Stimulated activated CD4-positive, alpha-beta T cell treated with anti-CD3 and anti-CD28 coated beads, Interleukin-4, amount 100 ng/mL, for 48 hours (primary cell): ENCODE measurements at places on chromosomes 11 and 22.

- no peak for DNase-seq
Measured at GRCh38 chr22:22035771-22036314, 53.3 kb upstream of the TOP3B start.

GRCh38 chr11:11567936-11568650, 53.7 kb downstream of the GALNT18 start:
- no peak for DNase-seq

DNA sequence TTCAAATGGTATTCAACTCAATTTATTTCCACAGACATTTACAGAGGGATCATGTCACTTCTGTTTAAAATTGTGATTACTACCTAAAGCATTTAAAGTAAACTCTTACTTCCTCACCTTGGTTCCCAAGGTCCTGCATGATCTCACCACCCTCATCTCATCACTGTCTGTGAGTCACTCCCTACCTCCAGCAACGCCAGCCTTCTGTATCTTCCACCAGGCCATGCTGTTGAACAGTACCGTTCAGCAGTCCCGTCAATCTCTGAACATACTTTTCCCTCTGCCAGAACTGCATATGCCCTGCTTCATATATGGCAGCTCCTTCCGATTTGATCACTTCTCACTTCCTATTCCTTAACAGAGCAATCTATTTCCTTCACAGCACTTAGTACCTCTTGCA, 2.0 kb downstream of the FBXO3 start:
- no peak for DNase-seq

DNA sequence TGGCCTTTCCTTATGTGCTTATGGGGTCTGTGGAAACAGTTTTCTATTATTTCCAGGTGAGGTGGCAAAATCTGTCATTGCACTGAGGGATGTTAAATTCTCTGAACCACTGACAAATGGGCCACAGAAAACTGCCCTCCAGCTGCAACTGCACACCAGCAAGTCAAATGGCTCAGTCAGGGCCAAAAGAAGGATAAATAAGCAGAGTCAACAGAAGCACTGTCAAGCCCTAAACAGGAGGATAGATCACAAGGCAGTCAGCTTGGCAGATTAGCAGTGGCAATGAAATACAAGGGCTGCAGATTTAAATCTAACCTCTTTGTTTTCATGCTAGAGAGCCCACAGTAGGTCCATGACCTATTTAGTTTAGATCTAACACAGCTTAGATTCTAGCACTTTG, 435.6 kb downstream of the ETS1 start:
- DNase-seq: no peak

DNA sequence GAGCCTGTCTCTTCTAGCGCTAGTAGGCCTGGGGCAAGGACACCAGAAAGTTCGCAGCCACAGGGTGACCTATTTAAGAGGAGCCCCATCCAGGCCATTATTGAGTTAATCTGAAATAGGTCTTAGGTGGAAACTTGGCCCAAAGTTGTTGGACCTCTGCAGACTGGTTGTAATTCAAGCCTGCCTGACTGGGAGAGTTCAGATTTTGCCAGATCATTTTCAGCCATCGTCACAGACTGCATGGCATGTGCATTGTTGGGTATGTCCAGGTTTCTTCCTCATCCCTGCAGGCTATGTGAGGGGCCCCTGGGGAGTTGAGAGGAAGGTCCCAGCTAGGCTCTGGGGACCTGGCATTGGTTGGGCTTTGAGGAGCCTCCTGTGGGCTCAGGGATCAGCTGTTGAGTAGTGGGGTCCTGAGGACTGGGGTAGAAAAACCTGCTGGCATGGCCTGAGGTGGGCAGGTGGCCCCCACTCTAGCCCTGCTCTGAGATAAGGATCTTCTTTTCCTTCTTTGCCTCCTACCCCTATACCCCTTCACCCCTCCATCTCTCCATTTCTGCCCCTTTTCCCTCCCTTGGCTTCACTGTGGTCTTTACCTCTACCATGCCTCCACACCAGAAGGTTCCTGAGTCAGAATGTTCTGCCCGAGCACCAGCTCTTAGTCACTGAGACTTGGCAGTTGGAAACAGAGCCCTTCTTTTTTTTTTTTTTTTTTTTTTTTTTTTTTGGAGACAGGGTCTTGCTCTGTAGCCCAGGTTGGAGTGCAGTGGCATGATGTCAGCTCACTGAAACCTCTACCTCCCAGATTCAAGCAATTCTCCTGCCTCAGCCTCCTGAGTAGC, 112.7 kb downstream of the MORC2 start:
- no peak for DNase-seq

GRCh38 chr22:21778705-21779363, 43.2 kb upstream of the YPEL1 start:
- no peak for DNase-seq

DNA sequence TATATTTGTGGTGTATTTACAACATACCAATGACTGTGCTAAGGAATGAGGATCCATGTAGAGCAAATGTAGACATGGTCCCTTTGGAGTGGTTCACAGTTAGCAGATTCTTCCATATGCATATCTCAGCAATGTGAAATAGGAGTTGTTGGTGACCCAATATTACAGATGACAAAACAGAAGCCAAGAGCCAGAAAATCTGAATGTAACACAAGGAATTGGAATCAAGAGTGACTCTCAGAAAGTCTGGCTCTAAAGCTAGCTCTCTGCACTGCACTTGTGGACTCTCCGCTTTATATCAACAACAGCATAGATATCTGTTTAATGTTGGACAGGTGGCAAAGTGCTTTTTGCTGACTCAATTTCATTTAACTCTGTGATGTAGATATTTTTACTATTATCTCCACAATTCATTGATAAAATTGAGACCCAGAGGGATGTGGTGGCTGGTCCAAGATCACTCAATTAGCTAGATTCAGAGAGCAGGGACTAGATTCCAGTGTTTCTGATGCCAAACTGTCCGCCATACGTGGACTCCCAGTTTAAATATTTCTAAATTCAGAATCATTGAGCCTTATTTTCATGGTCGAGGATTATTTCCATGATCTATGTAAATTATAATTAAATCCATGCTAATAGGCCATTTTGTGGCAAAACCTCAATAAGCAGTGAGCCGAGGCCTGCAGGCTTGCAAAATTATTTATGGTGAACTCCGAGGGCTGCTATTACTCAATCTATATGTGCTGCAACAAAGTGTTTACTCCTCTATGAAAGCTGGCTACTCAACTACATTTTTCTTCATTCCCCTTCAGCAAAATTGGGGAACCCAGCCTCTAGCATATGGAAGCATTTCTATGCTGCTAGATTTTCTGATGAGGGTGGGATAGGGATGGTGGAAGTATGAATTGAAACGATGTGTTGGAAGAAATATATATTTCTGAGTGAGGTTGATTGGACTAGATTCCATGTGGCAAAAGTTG, 21.1 kb upstream of the TENM4 start:
- DNase-seq: no peak

GRCh38 chr11:8679006-8679405, 3.5 kb downstream of the TRIM66 start:
- DNase-seq: no peak

DNA sequence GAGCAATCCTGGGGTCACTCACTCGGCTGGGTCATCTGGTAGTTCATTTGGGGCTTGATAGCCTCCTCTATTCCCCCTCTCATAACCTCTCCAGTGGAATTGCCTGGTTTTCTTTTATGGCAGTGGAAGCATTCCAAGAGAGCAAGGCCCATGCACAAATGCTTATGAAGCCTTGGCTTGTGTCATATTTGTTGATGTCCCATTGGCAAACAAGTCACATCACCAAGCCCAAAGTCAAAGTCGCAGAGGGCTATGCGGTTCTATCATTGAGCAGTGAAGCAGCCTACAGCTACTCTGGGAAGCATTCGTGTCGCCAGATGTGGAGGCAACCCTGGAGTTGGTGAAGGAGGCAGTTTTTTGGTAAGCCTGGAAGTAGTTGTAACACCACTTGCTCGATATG, 12.3 kb downstream of the KCTD14 start:
- DNase-seq: no peak

GRCh38 chr22:48568736-48569330, 1258.8 kb downstream of the BRD1 start:
- no peak for DNase-seq

- no peak for DNase-seq
Measured at GRCh38 chr22:37342065-37342464, 59.8 kb downstream of the CYTH4 start.
